Stimulated activated CD8-positive, alpha-beta memory T cell treated with anti-CD3 and anti-CD28 coated beads, Interleukin-15, amount 100 ng/mL, for 48 hours (primary cell): ENCODE measurements at places on chromosomes 1 and 21.

DNA sequence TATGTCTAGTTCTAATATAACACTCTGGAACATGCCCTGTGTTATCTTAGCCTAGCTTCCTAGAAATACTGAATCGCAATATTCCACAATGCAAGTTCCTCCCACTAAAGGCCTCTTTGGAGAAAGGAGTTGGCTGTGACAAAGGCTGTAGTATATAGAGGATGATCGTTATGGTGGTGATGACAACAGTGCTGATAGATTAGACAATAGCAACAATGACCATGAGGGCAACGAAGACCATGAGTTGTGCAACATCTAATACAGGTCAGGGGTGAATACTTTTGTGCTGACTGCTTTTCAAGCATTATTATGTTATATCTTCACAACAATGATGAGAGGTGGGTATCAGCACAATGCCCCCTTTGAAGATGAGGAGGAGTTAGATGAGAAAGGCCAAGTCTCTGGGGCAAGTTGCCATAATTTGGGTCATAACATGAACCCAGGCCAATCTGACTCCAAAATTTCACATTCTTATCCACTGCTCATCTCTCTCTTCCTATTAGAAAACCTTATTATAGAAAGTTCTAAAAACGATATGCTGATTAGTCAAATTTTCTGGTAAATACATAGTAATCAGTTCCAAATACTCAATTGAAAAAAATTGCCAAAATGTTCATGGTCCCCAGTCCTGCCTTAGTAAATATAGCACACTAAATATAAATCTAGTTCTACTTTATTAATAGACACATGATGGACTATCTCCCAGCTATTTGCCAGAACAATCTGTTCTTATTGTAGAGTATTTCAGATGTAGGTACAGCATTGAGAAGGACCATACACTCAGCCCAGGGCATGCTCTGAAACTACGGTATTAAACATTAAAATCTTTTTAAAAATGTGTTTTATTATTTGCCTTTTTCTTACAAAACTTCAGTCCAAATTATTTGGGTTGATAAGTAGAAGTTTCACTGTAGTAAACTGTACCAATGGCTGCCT lies 37.5 kb downstream of the HIVEP3 start:
- no peak for DNase-seq

- DNase-seq, result no peak
Observed at GRCh38 chr1:91752324-91752723, 133.6 kb downstream of the TGFBR3 start.

GRCh38 chr1:197976368-197976767 lies 59.2 kb downstream of the LHX9 start:
- DNase-seq, result no peak

DNA sequence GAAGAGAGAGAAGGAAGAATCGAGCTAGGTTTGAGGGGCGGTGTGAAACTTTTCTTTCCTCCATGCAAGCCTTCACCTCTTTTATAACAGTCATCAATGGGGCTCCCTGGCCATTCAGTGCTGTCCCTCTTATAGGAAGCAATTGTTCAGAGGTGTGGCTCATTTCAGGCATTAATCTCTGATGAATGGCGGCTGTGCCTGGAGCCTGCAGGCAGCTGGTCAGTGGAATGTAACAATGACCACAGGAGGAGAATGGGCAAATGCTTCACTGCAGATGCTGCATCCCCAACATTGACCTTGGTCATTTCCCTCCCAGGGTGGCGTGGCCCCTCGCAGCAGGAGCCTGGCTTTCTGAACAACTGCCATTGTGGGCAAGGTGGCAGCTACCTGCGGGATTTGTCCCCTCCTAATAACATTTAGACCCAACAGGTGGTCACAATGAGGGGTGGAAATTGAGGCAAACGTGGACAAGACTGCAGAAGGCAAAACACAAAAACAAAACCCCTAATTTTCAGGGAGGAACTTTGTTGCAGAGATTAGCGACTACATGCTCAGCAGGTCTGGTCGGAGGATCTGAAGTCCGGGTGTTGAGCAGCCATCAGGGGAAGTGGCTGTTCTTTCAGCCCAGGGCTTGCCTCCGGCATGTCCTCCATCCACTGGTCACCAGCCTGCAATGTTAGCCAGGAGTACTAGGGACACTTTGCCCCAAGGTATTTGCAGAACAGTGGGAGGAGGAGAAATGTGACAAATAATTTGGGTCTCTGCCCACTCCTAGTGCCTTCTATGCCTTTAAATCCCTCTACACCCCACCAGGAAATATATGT lies 97.3 kb upstream of the PAXBP1 start:
- no peak for DNase-seq

- no peak for DNase-seq
Observed at GRCh38 chr1:29709704-29710280, 473.5 kb downstream of the PTPRU start.

DNA sequence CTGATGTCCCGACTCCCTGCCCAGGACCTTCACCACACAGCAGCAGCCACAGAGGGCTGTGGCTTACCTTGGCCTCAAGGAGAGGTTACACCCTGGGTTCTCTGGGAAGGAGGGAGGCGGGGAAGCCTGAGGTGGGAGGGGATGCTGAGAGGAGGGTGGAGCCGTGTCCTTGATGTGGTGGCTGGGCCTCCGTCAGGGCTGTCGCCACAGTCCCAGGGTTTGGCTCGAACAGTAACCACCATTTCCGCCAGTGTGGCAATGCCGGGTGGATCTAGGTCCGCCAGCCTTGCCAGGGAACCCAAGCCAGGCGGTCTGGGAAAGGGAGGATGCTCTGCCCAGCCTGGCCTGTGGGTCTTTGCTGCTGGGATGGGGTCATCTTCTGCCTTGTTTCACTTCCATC lies 18.4 kb upstream of the CDCA8 start:
- DNase-seq, result peak; percentile 34

- DNase-seq, result no peak
Observed at GRCh38 chr21:16028142-16028541, 298.4 kb downstream of the USP25 start.
